CD4-positive, alpha-beta T cell (primary cell): ENCODE measurements at places on chromosomes 16 and 17.

DNA sequence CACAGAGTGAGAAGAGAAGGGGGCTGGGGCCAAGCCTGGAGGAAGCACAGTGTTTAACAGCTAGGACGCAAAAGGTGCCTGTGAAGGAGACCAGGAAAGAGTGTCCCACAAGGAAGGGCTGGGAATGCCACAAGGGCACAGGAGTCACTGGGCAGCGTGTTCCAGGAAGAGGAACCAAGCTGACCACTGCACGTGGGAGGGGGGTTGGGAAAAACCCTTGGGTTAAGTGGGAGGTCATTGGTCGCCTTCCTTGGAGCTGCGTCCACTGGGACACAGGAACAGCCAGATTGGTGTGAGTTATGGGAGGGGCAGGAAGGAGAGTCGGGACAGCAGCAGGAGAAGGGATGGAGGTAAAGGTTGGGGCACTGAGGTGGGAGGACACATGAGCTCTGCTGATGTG, 12.9 kb downstream of the TTYH2 start:
- no peaks in the 10 kb centered on the region for H3K4me1 ChIP-seq
- H3K36me3 ChIP-seq, result peaks cover 37% of the 10 kb centered on the region
- H3K4me3 ChIP-seq, result no peak overlapping the region
- DNase-seq, result no peak
- no peaks in the 10 kb centered on the region for H3K27me3 ChIP-seq

DNA sequence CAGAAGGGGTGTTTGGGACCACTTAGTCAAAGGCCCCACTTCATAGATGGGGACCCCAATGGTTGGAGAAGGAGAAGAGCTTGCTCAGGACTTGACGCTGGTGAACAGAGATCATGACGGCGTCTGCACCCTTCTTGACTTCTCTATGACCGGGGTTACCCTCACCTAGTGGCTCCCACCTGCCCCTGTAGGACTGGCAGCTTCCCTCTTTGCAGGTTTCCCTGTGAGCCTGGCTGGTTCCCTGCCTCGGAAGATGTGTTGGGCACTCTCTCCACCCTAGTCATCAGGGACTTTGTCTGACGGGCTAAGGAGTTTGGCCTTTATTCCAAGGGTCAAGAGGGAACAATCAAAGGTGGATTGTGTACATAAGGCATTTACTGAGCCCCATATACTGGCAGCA, 22.7 kb downstream of the TBX4 start:
- H3K36me3 ChIP-seq, result no peaks in the 10 kb centered on the region
- no peak overlapping the region for H3K27ac ChIP-seq
- H3K4me1 ChIP-seq, result no peaks in the 10 kb centered on the region
- no peak overlapping the region for H3K4me3 ChIP-seq

GRCh38 chr16:57723170-57723569, 12.4 kb upstream of the KATNB1 start:
- H3K27me3 ChIP-seq, result no peaks in the 10 kb centered on the region
- no peak overlapping the region for H3K4me3 ChIP-seq
- no peaks in the 10 kb centered on the region for H3K4me1 ChIP-seq
- H3K27ac ChIP-seq, result no peak overlapping the region
- no peak for DNase-seq

GRCh38 chr17:21291862-21292261, 7.4 kb downstream of the MAP2K3 start:
- no peak for DNase-seq
- H3K27ac ChIP-seq, result no peak overlapping the region
- no peaks in the 10 kb centered on the region for H3K36me3 ChIP-seq
- H3K27me3 ChIP-seq, result no peaks in the 10 kb centered on the region
- H3K4me3 ChIP-seq, result no peak overlapping the region

GRCh38 chr16:12614662-12615278, 188.9 kb downstream of the CPPED1 start:
- H3K36me3 ChIP-seq, result no peaks in the 10 kb centered on the region
- H3K4me1 ChIP-seq, result no peaks in the 10 kb centered on the region
- no peaks in the 10 kb centered on the region for H3K27me3 ChIP-seq

DNA sequence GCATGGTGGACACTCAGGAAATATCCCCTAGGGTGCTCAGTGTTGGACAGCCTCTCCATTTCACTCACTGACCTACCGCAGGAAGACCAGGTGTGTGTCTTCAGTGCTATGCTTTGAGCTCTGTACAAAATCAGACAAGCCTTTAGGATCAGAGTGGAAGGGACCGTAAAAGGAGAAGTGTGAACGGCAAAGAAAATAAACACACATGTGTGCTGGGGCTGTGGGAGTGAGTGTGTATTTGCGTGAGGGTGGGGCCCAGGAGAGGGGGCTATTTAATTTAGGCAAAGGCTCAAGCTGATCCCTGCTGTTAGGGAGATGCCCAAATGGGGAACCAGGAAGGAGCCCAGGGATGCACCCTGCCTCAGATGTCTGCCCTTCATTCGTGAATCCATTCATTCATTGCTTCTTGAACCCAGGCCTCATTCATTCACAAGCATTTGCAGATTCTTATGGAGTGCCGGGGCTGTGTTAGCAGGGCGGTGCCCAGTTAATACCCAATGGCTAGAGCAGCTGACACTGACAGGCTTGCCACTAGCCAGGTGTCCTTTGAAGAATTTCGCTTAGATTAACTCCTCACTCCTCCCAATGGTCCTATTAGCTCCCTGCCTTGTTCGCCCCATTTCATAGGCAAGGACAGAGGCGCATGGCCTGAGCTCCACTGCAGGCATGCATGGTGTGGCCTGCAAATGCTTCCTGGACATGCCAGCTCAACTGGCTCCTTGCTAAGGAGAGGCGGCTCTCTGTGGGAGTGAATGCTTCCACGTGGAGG, 296.7 kb upstream of the FOXF1 start:
- H3K36me3 ChIP-seq, result no peaks in the 10 kb centered on the region
- H3K4me3 ChIP-seq, result no peak overlapping the region
- H3K27me3 ChIP-seq, result no peaks in the 10 kb centered on the region
- no peaks in the 10 kb centered on the region for H3K4me1 ChIP-seq

DNA sequence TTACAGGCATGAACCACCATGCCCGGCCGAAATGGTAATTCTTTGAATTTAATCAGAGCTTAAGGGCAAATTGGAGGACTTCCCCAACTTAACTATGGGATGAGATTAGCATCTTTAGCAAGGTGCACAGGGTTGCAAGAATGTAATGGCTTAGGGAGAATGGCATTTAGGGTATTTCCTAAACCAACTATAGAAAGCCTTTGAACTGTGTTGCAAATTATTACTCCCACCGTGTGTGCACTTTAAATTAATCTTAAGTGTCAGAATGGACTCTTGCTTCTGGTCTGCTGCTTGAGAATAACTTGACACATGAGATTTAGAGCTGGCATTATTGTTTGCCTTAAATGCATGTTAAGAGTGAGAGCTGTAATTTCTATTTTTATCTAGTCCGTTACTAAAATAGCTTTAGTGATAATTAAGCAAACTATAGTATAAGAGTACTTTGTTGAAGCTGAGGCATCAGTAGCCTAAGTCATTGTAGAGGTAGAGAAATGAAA, 59.8 kb downstream of the TUBD1 start:
- H3K4me3 ChIP-seq, result no peak overlapping the region
- DNase-seq, result no peak
- H3K27me3 ChIP-seq, result no peaks in the 10 kb centered on the region
- H3K27ac ChIP-seq, result no peak overlapping the region

DNA sequence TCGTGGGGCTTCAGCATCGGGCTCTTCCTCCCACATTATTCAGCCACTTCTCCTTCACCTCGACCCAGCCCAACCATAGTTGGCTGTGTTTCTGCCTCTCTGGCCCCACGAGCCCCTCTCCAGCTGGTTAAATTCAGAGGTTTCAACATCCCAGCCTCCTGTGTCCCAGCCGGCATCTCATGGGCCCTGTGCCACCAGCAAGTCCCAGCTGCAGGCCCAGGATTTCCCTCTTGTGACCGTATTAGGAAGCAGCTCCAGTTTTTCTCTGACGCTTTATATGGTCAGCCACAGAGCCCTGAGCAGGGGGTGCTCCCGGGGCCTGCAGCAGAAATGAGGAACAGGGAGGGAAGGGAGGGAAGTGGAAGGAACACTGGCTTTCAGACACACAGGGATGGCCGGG, 27.4 kb downstream of the MYH11 start:
- no peak overlapping the region for H3K4me3 ChIP-seq
- H3K36me3 ChIP-seq, result no peaks in the 10 kb centered on the region
- no peak for DNase-seq
- H3K27me3 ChIP-seq, result no peaks in the 10 kb centered on the region

DNA sequence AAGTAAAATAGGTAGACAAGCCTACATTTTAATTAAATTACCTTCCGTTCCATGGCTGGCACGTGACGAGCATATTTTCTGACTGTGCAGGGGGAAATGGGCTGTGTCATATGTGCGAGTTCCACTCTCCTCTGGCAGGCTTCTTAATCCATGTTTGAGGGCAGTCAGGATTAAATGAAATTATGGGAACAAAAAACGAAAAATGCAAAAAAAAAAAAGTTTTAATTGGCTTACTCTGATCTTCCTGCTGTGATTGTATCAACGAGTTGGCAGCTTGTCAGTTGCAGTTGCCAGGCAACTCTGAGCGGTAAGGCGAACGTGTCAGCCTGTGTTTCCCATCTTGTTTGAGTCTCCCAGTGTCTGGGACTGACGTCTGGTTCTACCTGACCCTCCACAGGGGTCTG, 302.9 kb upstream of the XYLT1 start:
- no peaks in the 10 kb centered on the region for H3K27me3 ChIP-seq
- no peak overlapping the region for H3K27ac ChIP-seq
- no peak overlapping the region for H3K4me3 ChIP-seq
- H3K36me3 ChIP-seq, result no peaks in the 10 kb centered on the region

DNA sequence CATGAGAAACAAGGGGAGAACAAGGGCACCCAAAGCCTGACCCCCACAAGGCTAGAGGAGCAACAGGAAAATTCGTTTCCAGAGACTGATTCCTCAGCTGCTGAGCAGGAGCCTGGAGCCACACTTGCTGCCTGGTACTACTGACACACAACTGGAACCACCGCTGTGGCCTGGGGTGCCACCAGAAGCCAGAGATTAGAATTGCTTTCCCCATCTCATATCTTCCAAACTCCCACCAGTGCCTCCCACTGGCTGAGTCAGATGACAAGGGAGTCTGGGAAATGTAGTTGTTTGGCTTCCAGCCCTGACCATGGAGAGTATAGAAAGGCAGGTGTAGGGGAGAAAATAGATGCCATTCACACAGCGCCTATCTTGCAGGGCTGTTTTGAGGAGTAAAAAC, 4.1 kb upstream of the TMEM11 start:
- no peak overlapping the region for H3K4me3 ChIP-seq
- H3K27me3 ChIP-seq, result no peaks in the 10 kb centered on the region
- H3K4me1 ChIP-seq, result peaks cover 20% of the 10 kb centered on the region
- H3K27ac ChIP-seq, result no peak overlapping the region
- DNase-seq, result no peak

DNA sequence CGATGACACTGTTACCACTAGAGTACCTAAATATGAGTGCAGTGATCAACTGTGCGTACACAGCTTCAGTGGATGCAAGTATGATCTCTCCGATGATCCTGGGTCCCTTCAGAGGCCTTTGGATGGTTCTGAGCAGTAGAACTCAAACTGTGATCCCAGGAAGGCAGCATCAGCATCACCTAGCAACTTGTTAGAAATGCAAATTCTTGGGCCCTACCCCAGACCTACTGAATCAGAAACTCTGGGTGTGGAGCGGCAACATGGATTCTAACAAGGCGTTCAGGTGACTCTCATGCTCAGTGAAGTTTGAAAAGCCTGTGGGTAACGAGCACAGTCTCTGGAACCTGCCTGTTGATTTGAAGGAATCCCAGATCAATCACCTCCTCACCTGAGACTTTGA, 25.4 kb downstream of the TOX3 start:
- no peak for DNase-seq
- H3K27ac ChIP-seq, result no peak overlapping the region
- no peaks in the 10 kb centered on the region for H3K27me3 ChIP-seq
- no peak overlapping the region for H3K4me3 ChIP-seq
